ENCODE measurements at places on chromosomes 16 and 17.

DNA sequence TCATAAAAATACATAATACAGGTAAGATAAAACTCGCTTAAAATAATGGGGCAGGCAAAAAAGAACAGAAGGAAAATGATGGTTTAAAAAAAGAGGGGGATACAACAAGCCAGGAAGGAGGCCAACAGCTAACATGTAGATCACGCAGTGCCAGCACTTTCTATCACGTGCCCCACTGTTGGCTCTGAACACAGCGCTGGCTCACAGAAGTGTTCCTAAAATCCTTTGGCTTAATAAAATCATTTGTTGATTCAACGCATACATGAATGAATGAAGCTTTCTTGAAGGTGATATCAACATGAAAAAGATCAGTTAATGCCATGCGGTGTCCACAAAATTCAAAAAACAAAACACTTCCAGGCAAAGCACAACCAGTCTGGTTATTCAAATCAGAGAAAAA is 8.5 kb downstream of the ITGAE start:
- no peak for DNase-seq

GRCh38 chr17:66652840-66653507 is 181.9 kb upstream of the CACNG5 start:
- no peak for DNase-seq

DNA sequence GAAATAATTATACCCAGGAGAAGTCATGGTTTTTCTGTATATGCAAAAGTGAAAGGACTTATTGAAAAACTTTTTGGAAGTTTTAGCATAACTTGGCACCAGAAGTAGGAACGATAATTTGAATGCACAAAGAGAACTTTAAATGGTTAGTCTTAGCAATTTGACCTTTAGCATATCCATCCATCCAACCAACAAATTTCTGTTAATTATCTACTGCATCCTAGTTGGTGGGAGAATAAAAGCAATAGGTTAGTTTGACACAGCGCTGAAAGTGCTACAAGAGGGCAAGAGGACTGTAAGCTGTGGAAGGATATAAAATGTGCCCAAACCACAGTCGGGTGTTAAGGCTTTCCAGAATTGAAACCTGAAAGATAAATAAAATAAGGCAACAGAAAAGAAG is 17.6 kb downstream of the SPAG9 start:
- no peak for DNase-seq

DNA sequence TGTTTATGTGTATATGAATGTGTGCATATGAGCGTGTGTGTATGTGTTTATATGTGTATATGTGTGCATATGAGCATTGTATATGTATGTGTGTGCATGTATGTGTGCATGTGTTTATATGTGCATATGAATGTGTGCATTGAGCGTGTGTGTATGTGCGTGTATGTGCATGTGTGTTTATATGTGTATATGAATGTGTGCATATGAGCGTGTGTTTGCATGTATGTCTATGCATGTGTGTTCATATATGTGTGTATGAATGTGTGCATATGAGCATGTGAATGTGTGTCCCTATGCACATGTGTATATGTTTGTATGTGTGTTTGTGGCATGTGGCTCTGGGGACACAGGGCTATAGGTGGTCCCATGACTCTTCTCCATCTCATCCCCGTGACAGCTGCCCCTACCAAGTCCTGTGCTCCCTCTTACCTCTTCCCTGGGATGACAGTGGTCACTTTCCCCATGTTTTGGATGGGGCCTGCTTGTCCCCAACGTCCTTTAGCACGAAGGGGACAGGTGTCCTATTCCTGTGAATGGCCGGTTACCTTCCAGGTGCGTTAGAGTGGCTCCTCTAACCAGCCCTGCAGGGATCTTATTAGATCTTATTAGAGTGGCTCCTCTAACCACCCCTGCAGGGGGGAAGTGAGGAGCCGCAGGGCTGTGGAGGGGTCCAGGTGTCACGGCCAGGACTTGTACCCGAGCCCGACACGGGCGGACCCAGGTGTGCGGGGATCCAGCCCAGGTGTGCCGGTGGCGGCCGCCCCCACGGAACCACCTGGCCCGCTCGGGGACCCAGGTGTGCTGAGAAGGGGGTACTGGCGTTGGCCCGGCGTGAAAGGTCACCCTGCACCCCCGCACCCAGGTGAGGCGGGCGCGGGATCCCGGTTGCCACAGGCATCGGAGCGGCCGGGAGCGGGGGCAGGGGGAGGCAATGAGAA is 105.6 kb downstream of the SEC14L1 start:
- DNase-seq, result no peak

DNA sequence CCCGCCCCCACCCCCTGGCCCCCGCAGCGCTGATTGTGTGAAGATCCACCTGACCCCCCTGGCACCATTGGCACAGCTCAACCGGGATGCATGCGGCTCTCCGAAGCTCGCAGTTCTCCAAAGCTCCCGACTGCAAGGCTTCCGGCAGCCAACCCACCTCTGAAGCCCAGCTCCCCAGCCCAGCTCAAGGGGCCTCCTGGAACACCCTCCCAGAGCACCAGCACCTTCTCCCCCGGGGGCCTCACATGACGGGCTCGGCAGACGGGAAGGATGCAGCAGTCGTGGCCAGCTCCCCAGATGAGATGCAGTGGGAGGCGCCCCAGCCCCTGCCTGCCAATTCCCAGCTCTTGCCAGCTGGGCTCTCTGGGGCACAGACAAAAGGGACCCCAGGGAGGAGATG is 215.3 kb downstream of the ZNF423 start:
- no peak for DNase-seq

GRCh38 chr17:67212714-67213417 is 32.1 kb downstream of the HELZ start:
- DNase-seq, result no peak

DNA sequence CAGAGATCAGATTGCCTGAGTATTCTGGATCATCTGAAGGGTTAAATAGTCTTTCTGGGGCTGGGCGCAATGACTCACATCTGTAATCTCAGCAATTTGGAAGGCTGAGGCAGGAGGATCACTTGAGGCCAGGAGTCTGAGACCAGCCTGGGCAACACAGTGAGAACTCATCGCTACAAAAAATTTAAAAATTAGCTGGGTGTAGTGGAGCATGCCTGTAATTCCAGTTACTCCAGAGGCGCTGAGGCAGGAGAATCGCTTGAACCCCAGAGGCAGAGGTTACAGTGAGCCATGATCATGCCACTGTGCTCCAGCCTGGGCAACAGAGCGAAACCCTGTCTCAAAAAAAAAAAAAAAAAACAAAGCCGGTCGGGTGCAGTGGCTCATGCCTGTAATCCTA is 15.7 kb downstream of the MVP start:
- no peak for DNase-seq

DNA sequence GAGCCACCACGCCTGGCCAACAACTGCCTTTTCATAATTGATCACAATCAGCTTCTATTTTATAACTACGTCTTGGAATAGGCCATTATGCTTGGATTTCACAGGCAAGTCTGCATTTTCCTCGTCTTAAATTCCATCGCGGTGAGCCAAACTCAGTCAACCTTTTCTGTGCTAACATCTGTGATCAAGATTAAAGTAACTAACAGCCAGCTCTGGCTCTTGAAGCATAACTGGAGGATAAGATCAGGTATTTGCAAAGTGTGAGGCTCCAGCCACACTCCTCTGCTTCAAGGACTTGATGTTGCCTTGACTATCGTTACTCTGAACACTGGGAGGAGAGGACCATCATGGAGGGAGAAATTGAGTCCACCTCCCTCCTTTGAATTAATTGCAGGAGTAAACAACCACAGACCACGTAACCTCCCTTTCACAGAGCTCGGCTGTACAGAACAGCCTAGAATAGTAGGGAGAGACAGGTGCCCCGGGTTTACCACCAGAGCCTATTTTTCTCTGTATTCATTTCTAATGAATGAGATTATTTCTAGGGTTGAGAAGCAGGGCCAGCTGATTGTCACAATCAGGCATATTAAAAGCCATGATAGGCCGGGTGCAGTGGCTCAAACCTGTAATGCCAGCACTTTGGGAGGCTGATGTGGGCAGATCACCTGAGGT is 143.0 kb downstream of the XYLT1 start:
- no peak for DNase-seq

DNA sequence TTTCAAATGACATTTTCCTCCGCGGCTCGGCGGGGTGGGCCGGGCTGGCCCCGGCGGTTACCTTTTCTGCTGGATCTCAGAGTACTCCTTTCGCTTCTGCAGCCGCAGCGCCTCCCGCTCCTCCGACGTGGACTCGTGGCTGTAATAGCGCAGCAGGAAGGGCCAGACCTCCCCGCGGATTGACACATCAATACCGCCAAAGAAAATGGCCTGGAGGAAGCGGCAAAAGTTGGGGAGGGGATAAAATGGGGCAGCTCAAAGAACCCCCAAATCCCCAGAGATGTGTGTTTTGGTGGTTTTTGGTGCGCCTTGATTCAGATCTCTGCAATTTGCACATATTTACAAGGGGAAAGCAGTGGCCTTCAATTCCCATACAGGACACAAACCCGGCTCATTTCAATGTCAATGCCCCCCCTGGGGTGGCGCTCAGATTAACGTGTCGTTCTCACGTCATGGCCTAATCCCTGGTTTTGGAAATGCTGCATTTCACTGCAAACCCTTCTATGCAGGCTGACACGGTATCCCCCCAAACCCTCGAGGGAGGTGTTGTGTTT is 85.9 kb downstream of the TBC1D16 start:
- DNase-seq, result no peak

DNA sequence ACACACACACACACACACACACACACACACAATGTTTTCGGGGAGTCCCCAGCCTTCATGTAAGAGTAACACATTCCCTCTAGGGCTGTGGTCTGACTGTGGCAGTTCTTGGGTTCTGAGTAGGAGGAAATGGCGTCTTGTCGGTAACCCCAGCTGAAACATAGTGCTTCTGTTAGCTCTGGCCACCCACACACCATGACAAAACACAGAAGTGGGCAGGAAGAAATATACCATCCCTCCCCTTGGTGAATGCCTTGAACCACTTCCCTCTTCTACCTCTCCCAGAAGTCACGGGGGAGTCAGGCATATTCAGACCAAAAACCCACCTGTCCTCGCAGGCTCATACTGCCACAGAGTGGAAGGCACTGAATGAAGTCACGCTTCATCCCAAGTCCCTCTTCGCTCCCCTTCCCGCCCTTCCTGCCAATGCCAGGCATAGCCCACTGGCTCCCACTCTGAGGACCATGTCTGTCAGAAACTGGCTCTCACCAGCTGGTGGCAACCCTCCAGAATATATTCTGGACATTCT is 11.5 kb downstream of the SLC35B1 start:
- DNase-seq, result no peak

- no peak for DNase-seq
Measured at GRCh38 chr17:62901544-62901943, 64.5 kb upstream of the TANC2 start.

DNA sequence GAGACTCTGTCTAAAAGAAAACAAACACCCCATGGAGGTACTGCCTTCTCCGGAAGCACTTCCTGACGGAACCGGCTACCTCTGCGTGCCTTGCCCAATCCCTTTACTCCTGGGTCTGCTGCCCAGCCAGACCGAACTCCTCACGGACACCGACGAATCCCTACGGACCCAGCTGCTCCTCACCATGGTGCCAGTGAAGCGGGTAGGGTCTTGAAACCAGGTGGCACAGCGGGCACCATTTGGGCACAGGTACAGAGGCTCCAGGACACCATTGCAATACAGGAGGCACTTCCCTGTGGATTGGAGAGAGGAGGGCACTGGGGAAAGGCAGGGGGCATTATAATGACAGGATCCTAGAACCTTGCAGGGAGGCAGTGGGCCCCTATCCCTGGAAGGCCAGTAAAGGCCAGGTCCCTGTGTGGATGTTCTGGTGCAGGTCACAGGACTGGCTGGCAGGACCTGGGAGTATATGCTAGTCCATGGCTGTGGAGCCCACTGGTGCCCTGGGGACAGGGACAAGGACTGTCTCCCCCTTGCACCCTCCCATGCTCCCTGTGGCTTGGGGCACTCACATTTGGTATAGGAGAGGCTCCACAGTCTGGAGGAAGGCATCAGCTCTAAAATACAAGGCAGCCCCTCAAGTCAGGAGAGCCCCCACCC is 2.3 kb downstream of the SLC25A39 start:
- no peak for DNase-seq

- DNase-seq, result peak; percentile 53
Measured at GRCh38 chr17:18217412-18218015, 7.9 kb upstream of the LLGL1 start.

DNA sequence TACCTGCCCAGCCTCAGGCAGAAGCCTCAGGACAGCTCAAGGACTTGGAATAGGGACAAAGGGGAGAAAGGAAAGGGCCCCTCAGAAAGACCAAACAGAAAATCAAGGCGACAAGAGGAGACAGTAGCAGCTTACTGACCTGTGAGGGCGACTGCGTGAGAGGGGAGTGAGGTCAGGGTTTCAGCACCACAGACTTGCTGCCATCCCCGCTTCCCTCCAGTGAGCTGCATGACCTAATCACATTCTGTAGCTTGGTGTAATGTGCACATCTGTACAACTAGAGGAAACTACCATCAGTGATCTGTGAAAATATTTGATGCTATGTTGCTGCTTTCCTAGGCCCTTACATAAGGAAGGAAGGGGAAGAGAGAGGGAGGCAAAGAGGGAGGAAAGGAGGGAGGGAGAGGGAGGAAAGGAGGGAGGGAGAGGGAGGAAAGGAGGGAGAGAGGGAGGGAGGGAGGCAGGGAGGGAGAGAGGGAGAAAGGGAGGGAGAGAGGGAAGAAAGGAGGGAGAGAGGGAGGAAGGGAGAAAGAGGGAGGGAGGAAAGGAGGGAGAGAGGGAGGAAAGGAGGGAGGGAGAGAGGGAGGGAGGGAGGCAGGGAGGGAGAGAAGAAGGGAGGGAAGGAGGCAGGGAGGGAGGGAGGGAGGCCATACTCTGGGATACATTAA is 404.9 kb upstream of the CDH5 start:
- DNase-seq, result no peak

- DNase-seq, result no peak
Measured at GRCh38 chr16:69511651-69512050, 54.1 kb upstream of the NFAT5 start.

GRCh38 chr17:70084476-70084875 is 9.5 kb downstream of the KCNJ16 start:
- no peak for DNase-seq

- no peak for DNase-seq
Measured at GRCh38 chr17:81465910-81466309, 46.7 kb downstream of the ACTG1 start.

DNA sequence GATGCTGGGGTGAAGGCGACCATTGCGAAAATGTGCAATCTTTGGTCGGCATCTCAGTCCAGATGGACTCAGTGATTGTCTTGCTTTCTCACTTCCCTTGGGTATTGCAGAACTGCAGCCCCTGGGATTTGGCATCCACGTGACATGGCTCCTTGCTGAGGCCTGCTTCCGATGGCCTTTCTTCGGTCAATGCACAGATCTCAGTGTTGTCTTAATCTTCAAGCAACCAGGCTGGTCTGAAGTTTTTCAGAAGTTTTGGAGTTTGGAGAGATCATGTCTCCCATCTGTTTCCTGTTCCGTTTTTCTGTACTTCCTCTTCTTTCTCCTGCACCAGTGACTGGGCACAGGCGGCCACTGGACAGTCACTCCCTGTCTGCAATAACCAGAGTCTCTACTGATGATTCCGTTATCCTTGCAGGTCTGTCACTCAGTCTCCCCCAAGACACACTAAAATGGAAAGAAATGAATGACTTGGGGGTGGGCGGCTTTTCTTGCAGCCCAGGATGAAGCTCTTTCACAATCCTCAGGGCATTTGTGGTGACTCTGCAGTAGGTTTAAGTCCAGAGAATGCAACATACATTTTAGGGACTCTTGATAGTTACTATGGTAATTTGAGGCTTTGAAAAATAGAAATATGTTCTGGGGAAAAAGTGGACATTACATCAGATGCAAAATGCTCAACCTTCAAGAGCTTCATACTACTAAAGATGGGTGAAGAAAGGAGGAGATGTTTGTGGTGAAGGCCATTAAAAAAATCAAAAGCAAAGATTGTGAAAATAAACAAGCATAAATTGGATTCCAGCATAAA is 106.3 kb upstream of the ZFHX3 start:
- no peak for DNase-seq

GRCh38 chr16:18789515-18789849 is 652 bp downstream of the RPS15A start:
- DNase-seq, result no peak
